ENCODE measurements at places on chromosomes 7 and 10. TPM values are rescaled to one million over a fixed set of nuclear protein-coding genes. Genes with fewer than 3 reads are reported as not detected.
A peak's percentile ranks its signal among the peaks of the same experiment; 100 is the strongest.

Gene ADIRF
- not detected for total RNA-seq

Gene LIPJ
- total RNA-seq: not detected

Gene CYP2C19
- not detected for total RNA-seq

DNA sequence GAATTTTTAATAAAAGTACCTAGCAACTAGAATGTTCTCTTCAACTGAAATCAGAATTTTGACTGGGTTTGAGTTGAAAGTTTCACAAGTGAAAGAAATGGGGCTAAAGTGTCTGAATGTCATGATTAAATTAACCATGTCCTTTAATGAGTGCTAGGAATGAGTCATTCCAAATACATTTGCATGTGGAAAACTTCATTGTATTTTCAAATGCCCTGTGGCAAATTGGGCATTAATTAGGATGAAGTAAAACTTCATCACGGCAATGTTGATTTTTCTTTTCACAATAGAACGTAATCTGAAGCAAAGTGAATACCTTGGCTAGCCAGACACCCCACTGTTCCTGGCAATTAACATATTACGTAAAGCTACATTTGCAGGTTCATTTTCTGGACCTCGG, 166.6 kb downstream of the KIAA1217 start:
- no peak for DNase-seq

Gene STRIP2
- total RNA-seq: 12.1 TPM

Gene SYT15
- total RNA-seq: not detected

- no peak for DNase-seq
These were observed 11.1 kb upstream of the TFEC start for GRCh38 chr7:116041615-116042014.

Gene TMEM213
- total RNA-seq: not detected

DNA sequence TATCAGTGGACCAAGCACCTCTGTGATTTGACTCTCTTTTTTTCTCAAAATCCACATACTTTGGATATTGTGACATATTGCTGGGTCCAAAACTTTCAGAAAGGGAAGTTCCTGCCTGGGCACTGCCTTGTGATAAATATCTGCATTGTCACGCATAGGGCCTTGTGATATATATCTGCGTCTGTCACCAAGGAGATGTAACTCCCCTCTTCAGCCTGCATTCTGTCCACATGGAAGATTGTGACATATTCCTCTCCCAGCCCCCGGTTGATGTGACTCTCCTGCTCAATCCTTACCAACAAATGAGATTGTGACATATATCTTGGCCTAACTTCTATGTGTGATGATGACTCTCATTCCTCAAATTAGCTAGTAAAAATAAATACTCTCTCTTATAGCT, 25.4 kb upstream of the ZNF107 start:
- DNase-seq: no peak

Gene DNAJC2
- 42.6 TPM for total RNA-seq

- no peak for DNase-seq
These were observed 366.9 kb upstream of the NUPR2 start for GRCh38 chr7:56483153-56483552.

DNA sequence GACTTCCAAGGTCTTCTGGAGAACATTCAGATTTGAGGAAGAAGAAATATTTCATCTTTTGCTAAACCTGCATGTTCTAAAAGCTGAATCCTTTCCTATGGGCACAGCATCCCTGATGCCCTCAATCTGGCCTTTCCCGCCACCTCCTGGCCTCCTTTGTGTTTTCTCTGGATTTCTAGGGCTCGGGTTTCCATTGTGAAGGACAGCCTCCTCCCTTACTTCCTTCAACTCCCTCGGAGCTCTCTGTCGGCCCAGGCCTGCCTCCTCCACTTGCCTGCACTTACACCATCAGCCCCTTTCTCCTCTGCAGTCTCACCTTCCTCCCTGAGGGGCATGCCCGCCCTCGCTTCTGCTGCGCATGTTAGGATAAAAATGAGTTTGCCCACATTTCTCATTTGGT, 75.4 kb downstream of the WIPF3 start:
- DNase-seq: peak; percentile 58

Gene PPP1R17
- not detected for total RNA-seq

Gene ARMC3
- not detected for total RNA-seq

Gene DENND2A
- 0.16 TPM for total RNA-seq

DNA sequence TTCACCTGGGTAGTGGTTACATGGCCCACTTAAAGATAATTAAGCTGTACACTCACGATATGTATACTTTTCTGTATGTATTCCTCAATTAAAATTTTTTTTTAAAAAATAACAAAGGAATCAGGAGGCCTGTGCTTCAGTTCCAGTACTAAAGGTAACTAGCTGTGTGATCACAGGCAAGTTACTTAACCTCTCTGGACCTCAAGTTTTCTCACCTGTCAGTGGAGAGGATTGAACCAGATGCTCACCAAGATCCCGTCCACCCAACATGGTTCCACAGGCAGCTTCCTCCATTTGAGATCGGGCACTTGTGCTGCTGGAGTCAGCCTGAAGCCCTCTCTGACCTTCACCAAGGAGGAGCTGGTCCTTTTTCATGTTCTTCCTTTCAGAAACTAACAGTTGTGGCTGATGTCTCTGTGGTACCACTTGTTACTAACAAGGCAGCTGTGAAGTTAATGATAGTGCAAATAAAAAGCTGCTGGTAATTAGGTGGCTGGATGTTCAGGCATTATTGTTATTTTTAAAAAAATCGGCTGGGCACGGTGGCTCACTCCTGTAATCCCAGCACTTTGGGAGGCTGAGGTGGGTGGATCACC, 29.4 kb upstream of the SMNDC1 start:
- no peak for DNase-seq

- no peak for DNase-seq
These were observed 44.4 kb upstream of the ELN start for GRCh38 chr7:73983437-73984164.

DNA sequence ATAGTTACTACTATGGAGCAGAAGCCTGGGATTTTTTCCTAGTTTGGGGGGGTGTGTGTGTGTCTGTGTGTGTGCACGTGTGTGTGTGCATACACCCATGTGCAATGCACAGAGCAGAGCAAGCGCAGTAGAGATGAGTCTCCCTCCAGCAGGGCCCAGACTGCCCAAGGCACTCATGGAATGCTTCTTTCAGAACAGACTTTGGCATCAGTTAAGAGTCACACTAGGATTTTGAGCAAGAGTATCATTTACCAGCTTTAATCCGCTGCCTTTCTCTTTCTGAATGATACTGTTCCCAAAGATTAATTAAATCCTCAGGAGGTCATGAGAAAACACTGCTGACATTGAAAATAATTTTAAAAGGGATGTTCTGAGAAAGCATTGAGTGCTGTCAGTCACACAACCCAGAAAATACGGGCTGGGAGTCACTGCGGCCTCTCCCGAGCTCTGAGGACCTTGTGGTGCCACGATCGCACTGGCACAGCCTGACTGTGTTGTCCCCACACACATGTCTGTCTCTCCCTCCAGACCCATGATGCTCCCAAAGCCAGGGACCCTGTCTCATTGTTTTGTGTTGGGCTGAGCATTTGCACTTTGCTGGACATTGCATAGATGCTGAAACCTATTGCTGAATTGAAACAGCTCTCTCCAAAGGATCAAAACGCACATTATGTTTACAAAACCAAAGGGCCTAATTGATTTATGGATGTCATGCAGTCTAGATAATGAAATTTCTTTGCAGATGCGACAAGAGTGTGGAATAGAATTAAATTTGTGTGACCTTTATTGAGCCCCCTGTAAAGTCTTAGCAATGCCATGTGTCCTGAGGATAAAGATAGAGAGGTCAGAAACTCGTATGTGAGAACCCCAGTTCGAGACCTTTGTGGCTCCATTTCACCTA, 54.7 kb upstream of the FIGNL1 start:
- DNase-seq: no peak

Gene DLX5
- 1.5 TPM for total RNA-seq
